ENCODE measurements at places on chromosomes 5 and 9. TPM values are rescaled to one million over a fixed set of nuclear protein-coding genes. Genes with fewer than 3 reads are reported as not detected.

The RLN1 gene
- not detected for total RNA-seq

- no peak for DNase-seq
Measured at GRCh38 chr9:135583688-135584011, 22.1 kb downstream of the PAEP start.

- DNase-seq: no peak
Measured at GRCh38 chr5:8695902-8696845, 827.2 kb downstream of the MTRR start.

- no peak for DNase-seq
Measured at GRCh38 chr5:32309761-32310160, 3.0 kb downstream of the MTMR12 start.

DNA sequence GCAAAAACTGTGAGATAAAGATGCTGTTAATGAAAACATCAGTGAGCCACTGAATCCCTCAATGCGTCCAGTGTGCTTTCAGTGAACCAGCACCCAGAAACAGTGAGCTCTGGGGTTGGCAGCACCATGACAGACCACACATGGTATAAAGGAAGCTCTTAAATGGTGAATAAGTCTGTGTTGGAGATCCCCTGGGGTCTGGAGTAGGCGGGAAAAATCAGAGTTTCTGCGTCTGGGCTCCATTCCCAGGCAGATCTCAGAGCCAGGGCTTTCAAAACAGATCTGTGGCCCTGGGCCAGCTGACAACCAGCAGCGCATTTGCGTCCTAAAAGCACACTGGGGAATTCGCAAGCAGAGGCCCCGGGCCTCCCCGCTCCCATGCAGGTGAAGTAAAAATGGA, 233.5 kb downstream of the FRMD3 start:
- DNase-seq: no peak

The PDE6A gene
- not detected for total RNA-seq

- no peak for DNase-seq
Measured at GRCh38 chr5:111074244-111074643, 2.7 kb downstream of the TSLP start.

DNA sequence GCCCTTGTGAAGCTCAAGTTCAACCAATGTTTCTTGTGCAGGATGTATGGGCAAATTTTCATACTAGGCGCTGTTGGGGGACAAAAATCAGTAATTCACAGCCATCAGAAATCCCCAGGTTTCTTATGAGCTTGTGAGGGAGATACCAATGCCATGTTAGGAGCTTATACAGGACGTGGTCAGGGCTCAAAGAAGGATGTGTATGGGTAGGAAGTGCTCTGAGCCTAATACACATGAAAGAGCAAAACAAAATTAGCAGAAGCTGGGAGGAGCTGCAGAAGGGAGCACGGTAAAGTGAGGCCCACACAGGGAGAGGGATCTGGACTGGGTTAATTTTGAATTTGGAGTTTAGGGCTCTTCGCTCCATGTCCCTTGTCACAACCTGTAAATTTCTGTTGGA, 114.6 kb upstream of the MAP3K1 start:
- DNase-seq: no peak

The CDH6 gene
- total RNA-seq: 22.1 TPM

The PCDHGB1 gene
- total RNA-seq: 0.82 TPM

DNA sequence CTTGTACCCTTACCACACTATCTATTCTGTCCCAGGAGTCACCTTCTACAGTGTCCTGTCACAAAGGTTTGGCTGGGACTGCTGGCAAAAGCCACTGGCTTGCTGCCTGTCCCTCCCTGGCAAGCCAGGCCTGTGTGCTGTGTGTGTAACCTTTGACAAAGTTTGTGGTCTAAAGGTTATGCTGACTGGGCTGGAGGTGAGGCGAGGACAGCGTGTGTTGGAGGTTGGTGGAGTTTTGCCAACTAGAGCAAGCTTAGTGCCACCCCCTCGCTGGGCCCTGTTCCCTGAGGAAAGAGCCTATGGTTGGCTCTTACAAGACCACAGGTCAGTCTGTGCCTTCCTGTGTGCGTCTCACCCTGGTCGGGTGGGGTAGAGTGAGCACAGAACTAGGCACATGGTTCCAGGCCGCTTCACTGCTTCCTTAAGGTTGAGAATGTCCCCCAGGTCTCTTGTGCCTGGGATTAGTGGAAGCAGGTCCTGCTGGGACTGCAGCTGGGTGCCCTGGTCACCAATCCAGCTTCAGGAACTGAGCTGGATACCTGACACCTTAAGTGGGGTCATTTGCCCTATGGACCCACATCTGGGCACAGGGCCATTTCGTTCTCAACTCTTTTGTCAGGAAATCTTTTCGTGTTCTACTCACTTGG, 152.2 kb downstream of the GADD45G start:
- no peak for DNase-seq

DNA sequence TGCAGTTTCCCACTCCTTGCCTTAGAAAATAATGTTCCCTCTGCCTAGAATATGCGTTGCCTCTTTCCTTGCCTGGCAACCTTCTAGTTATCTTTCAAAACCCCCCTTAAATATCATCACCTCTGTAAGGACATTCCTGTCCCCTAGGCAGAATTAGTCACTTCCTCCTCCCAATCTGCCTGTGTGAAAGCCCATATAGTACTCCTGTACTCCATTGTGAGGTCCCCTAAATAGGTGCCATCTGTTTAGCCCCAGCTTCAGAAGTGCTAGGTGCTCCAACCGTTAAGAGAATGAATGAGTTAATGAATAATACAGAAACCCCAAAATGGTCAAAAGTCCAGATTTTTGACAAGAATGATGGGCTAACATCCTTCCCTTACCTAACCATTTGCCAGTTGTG, 181.4 kb downstream of the GDNF start:
- DNase-seq: no peak

DNA sequence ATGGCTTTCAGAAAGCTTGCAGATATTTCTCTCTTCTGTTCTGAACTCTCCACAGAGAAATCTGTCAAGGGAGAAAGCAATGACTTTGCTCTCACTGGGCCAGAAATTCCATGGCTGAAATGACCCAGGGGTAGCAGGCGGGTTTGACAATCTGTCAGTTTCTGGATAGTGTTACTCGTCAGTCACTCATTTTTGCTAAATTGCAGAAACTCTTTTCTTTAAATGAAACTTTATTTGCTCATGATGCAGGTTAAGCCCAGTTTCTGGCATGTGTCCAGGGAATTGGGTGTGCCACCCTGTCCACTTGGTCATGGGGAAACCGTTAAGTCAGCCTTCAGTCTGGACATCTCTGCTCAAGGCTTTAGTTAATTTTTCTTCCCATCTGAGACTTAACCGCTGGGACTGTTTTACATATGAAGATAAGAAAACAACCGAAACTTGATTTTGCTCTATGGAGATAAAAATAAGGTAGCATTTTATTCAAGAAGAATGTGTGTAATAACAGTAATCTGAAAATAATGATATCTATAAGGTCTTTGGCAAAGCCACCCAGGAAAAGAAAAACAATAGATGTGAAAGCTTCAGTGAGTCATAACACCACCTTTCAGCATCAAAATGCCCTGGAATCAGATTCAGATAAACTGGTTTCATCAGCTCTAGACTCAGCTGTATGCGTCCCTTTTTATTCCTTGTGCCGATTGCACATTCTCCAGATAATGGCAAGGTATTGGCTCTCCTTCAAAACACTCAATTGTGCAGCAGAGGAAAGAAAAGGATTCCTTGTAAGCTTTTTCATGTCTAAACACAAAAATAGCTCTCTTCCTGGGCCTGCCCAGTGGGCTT, 308.3 kb downstream of the ZSWIM6 start:
- DNase-seq: no peak

The BTNL8 gene
- not detected for total RNA-seq

DNA sequence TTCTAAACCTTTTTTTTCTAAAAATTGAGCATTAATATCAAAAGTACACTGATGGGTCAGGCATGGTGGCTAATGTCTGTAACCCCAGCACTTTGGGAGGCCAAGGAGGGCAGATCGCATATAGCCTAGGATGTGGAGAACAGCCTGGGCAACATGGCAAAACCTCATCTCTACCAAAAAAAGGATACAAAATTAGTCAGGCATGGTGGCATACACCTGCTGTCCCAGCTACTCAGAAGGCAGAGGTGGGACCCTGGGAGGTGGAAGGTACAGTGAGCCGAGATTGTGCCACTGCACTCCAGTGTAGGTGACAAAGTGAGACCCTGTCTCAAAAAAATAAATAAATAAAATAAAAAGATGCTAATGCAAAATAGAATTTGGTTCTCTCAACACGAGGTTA, 49.4 kb downstream of the RAPGEF1 start:
- DNase-seq: no peak

DNA sequence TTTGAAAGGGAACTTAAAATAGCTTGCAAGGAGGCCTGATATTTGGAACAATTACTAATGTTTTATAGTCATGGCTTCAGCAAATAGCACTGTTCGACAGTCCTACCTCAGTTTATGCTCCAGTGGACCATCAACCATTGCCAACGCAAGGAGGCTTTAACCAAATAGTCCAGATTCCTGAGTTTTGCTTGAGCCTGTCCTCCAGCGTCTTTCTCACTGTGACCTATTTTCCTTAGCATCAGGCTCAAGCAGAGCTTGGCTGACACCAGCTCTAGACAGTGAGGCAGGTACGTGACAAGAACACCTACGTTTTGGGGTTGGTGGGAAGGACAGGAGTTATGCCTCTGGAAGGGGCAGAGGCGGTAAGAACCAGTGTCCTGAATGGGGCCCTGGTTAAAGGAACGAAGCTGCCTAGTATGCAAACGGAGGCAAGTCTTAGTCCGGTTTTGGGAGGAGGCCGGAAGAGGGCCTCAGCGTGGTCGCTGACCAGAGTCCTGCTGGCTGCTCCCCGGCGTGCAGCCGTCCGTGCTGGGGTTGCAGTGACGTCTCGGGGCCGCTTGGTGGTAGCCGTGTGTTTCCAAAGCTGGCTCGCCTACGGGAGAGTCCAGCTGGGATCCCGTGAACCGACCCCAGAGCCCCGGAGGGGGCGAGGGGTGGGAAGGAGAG, 998 bp upstream of the FGF18 start:
- no peak for DNase-seq

Data from glomerular endothelial cell (primary cell).